ENCODE measurements at places on chromosomes 6 and 20. TPM values are rescaled to one million over a fixed set of nuclear protein-coding genes. Genes with fewer than 3 reads are reported as not detected.

DNA sequence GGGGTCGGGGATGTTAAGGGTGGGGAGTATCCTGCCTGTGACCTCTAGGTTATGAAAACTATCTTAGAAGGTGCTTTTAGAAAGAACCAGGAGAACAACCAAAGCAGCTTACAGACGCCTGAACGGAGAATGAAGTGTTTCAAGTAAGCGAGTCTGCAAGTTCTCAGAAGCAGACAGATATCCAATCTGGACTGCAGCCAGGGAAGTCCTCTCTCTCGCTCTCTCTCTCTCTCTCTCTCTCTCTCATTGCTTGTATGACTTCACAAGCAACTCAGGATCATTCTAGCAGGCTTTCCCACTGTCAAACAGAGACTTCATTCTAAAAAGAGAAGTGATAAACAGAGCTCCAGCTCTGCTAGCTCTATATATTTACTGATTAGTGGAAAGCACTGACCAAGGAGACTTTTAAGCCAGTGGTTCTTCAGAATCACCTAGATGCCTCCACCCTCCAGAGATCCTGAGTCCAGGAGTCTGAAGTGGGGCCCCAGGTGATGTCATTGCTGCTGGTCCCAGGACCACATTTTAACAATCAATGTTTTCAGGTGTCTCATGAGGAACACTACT is 6.0 kb downstream of the TCF21 start:
- no peak for DNase-seq
- H3K4me3 ChIP-seq: no peak overlapping the region
- H3K4me1 ChIP-seq: peaks cover 18% of the 10 kb centered on the region
- H3K27me3 ChIP-seq: peaks cover 61% of the 10 kb centered on the region

F13A1 gene
- total RNA-seq: 0.42 TPM

GRCh38 chr6:121305957-121306607 is 28.2 kb downstream of the TBC1D32 start:
- H3K4me1 ChIP-seq: no peaks in the 10 kb centered on the region
- H3K27ac ChIP-seq: no peak overlapping the region
- no peaks in the 10 kb centered on the region for H3K27me3 ChIP-seq
- no peak for DNase-seq
- no peak overlapping the region for H3K4me3 ChIP-seq
- H3K36me3 ChIP-seq: no peaks in the 10 kb centered on the region

C20orf204 gene
- 6.1 TPM for total RNA-seq

OR2H2 gene
- not detected for total RNA-seq

DNA sequence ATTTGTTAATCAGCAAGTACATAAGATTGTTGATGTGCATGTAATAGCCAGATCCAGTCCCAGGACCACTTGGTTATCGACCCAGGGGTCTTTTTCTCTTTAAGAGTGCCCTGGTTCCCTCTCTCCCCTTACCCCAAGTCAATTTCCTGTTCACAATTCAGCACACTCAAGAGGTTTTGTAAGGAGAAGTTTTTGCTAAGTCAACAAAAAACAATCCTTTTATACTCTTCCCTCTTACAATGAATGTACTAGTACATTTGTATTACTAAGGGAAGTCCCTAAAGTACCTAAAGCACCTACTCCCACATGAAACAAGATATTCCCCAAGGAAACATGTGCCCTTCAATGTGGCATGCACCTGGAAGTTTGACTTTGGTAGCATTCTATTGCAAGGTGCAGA is 1.6 kb upstream of the NT5DC1 start:
- H3K27ac ChIP-seq: no peak overlapping the region
- peaks cover 23% of the 10 kb centered on the region for H3K4me1 ChIP-seq
- H3K27me3 ChIP-seq: no peaks in the 10 kb centered on the region
- DNase-seq: no peak
